ENCODE measurements at places on chromosomes 4 and X.

DNA sequence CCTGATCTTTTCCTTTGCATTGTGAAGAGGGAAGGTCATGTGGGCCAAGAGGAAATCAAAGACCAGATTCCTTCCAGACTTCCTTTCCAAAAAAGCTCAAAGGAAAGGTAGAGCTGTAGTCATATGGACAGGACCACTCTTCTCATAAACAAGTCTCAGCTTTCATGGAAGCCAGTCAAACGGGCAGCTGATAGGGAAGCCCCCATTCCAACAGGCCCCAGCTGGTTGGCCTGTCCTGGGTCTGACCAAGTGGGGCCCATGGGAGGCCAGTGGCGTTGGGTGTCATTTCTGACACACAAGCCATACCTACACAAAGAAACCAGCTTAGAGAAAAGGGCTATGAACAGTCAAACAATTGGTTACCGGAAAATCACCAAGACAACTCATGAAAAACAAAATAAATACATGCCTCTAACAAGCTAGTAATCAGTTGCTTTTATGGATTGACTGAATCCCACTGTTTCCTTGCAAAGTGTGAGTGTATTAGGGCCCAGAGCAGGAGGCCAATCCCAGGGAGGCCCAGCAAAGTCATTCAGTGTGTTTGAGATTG, 149.6 kb upstream of the MAMLD1 start:
- no peak for DNase-seq

DNA sequence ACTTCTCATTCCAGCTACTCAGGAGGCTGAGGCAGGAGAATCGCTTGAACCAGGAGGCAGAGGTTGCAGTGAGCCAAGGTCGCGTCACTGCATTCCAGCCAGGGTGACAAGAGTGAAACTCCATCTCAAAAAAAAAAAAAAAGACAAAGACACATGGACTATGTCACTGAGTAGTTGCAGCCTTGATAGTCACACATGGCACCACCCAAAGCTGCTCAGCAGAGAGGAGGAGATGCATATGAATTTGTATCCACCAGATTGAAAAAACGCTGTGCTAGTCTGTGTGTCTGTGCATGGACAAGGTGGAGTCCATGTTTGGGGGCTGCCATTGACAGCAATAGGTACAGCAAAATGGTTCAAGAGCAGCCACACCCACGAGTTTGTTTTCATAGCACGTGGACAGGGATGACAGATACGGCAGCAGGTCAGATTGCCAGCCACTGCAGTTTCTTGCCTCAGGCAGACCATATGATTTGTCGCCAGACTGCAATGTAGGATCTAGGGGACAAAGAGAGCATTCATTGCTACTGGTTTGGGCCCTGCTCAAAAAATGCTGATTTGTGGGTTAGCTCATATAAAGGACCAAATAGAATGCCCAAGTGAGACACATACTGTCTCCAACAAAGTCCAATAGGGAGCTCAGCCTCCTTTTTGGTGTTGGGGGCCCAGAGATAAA, 89.9 kb downstream of the CEP135 start:
- no peak for DNase-seq

DNA sequence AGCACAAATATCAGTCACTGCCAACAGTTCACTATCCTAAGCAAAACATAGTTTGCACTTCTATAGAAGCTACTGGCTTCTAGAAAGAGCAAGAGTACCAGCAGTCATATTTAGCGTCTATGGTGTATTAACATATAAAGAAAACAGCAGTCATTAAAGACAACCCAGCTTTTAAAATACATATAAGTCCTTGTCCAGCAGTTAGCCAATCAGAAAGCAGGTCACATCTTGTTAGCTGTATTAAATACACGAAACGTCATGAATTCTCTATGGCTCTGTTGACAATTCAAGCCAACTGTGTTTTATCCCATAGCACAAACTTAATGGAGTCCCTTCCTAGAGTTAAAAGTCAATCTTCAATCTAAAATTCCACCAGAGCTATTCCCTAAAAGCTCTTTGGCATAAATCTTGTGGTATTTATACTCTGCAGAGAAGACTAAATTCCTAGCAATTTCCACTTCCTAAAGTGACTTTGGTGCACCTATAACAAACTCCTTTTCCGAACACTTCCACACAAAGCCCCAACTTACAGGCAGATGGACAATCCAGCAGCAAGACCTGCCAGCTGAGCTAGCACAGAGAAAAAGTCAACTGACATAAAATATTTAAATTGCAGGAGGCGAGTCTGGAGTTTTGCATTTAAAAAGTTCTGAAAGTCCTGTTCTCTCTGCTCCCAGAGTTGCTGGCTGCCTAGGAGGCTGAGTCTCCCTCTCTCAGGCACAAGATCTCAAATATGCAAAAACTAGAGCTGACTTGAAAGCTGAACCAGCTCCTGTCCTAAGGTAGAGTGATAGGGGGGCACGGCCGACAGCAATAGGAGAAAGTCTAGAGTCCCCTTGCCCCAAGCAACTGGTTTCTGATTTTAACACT, 1.3 kb downstream of the LDB2 start:
- no peak for DNase-seq

DNA sequence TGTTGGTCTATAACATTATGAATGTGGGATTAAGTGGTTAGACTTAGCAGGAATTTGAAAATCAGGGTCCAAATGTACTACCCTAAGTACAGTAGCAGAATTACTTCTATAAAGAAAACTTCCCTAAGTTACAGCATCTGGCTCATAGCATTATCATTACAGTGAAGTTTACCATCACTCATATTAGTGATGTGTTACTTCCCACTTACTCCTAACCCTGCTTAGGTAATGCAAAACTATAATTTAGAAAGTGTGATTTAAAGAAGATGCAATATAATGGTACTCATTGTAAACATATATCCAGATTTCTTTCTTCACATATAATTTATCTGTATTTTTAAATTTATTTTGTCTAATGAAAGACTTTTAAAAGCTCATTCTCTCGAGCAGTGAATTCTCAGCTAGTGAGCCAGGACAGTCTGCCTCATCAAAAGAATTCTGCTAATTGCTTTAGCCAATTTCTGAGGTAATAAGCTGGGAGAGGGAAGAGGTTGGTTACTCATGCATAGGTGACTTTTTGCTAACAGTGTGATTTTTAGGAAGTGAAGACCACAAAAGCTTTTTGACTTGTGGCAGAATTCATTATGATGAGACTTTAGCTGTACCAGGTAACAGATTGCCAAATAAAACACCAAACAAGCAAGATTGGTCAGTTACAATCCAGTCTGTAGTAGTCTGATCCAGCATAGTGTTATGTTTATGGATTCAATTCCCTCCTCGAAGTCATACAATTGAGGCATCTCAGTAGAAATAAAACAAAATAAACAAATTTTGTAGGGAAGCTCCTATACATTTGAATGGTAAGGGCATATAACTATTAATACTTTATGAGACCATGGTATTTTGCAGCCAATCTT, 21.0 kb downstream of the PLS3 start:
- DNase-seq: no peak

DNA sequence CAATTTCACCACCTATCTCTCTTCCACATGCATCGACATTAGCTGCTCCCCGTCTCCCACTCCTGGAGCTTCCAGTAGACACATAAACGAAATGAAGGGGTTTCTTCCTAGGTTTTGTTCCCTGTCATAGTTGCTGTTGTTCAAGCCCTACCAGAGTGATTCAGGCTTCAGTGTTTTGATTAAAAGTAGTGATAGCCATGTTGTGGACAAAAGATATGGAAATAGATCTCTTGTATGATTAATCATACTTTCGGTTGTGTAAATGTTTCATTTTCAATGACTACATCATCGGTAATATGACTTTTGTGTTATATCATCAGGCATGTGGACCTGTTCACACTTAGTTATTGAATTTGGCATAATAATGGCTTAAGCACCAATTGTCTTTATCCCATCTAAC, 96.5 kb upstream of the KLF3 start:
- no peak for DNase-seq

GRCh38 chr4:57243076-57243475, 132.9 kb upstream of the IGFBP7 start:
- no peak for DNase-seq

GRCh38 chr4:163590619-163591264, 96.3 kb downstream of the TMA16 start:
- DNase-seq: no peak

- DNase-seq: no peak
These were observed 517.1 kb upstream of the ZFP42 start for GRCh38 chr4:187478292-187479140.

DNA sequence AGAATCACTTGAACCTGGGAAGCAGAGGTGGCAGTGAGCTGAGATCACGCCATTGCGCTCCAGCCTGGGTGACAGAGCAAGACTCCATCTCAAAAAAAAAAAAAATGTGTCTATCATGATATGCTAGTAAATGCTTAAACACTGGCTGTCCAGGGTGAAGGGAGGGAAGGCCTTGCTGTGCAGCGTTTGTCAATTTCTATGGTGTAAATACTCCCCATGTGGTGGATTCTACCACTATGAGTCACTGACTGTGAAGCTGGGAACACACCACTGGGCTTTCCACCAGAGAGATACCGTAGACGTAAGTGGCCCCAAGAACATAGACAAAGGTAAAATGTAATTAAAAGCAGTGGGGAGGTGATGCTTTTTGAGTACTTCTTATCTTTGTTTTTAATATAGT, 51.3 kb upstream of the LEF1 start:
- no peak for DNase-seq

- peak; percentile 19 for DNase-seq
These were observed 47.0 kb upstream of the MID1IP1 start for GRCh38 chrX:38754102-38754790.

GRCh38 chr4:172772781-172773180, 395.8 kb upstream of the GALNT7 start:
- DNase-seq: no peak

DNA sequence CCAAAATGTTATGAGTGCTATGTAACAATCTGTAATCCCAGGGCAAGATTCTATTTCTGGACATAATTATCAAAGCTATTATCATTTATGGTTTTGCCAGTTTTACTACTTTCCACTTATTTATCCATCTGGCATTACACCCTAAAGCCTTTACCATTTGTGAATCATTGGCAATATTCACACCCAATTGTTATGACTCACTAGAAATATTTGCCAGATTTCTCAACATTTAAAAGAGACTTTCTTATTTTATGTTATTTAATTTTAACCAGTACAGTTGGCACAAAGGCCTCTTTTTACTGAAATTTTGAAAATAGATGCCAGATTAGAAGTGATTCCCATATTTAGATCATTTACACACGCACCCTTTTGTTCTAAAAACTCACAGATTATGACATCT, 242.7 kb upstream of the WDFY3 start:
- no peak for DNase-seq

DNA sequence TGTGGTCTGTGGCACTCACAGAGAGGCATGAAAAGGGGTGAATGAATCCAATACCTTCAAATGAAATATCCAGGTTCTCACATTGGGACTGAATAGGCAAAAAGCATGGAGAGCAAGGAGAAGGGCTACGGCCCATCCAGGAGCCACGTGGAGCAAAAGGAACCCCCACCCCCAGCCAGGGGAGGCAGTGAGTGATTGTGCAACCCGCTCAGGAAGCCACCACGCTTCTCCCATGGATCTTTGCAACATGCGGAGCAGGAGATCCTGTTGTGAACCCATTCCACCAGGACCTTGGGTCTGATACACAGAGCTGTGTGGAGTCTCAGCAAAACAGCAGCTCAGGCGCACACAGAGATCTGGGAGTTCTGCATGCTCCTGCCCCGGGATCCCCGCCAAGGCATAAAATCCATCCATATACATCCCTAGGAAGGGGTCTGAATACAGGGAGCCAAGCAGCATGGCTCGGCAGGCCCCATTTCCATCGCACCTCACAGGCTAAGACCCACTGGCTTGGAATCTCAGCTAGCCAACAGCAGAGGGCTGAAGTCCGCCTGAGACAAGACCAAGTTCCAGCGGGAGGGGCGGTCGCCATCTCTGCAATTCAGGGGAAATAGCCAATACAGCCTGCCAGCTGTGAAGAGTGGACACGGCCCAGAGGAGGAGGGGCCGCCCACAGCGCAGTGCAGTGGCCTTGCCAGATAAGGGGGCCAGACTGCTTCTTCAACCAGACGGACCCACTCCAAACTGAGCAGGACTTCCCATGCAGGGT, 80.2 kb downstream of the FGF16 start:
- no peak for DNase-seq

DNA sequence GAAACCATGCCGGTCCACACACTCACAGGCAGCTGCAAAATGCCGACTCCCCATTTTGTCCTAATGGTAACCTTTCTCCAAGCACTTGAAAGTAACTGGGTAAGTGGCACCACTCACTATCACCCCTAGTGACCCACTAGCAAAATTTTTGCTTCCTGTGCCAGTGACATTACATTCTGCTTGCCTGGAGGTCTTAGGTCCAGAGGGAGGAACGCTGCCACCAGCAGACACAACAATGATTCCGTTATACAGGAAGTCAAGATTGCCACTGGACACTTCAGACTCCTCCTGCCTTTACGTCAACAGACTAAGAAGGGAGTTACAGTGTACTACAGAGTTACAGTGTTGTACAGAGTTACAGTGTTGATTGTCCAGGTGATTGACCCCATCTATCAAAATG, 11.8 kb upstream of the TMEM192 start:
- DNase-seq: no peak

DNA sequence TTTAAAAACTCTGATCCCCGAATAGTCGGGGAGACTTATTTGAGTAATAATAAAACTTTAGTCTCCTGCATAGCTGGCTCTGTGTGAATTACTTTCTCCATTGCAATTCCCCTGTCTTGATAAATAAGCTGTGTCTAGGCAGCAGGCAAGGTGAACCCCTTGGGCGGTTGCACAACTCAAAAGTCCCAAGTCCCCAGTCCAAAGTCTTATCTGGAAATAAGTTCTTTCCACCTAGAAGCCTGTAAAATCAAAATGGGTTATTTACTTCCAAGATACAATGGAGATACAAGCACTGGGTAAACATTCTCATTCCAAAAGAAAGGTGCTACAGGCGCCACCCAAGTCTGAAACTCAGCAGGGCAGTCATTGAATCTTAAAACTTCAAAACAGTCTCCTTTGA, 10.1 kb upstream of the PNMA5 start:
- no peak for DNase-seq

DNA sequence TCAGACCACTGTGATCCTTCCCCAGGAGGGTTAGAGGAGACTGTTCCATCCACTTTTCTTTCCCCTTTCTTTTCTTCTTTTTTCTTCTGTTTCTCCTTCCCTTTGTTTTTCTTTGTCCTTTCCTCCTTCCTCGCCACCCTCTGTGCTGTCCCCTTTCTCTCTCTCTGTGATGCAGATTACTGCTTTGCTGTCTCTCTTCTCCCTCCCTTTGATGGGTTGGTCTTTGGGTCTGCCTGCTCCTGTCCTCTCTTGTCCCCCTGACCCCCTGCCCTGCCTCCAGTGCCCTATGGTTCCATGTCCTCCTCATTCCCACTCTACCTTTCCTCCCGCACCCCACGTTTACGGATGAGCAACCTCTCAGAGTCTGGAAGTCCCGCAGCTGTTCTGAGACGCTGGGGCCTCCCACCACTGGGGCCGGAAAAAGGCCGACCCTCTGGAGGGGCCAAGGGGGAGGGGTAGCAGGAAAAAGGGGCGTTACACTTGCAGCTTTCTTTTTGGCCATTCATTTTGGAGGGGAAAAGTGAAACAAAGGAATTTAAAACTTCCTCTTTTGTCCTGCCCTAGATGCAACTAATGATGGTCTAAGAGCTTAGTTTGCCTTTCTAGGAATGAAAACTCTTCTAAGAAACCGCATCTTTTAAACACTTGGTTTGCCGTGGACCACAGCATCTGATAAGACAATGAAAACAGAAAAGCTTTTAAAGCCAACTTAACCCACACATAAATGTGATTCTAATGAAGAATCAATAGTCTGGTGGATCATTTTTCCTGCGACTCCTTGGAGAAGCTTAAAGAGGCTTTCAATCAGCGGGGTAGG, 24.5 kb upstream of the TSR2 start:
- DNase-seq: no peak
